ENCODE measurements at places on chromosomes 12 and 14. TPM values are rescaled to one million over a fixed set of nuclear protein-coding genes. Genes with fewer than 3 reads are reported as not detected.

Gene CIT
- total RNA-seq, result 1.7 TPM

Gene CBLN3
- total RNA-seq, result 0.79 TPM

Gene TAS2R50
- 0.89 TPM for total RNA-seq

Gene FGF23
- total RNA-seq, result not detected

Gene ITFG2
- 9.3 TPM for total RNA-seq

DNA sequence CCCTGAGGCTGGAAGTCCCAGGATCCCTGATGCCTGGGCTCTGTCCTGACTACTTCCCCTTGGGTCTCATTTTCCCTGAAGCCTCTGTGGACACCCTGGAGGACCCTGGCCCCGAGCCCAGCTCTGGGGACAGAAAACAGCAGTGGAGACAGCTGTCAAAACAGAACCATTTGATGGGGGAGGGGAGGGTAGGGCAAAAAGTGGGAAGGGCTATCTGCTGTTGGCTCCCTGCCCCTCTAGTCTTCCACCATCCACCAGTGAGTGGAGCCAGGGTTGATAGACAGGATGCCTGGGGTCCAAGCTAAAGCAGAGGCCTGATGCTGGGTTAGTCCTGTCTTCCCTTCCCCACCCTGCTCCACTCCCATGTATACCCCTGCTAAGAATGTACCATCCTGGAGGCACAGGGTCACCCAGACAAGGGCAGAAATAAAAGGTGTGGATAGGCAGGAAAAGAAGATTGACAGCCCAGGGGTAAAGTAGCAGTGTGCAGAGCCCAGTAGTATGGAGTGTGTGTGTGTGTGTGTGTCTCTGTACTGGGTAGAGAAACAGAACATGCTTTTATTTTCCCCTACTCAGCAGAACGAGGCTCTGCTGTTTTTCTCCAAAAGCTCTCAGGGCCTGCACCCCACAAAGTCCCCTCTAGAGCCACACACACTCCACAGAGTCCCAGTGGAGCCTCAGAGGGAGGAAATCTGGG, 9.8 kb downstream of the ZNF385A start:
- H3K27me3 ChIP-seq, result no peaks in the 10 kb centered on the region
- H3K36me3 ChIP-seq, result no peaks in the 10 kb centered on the region
- H3K4me1 ChIP-seq, result peaks cover 5% of the 10 kb centered on the region
- no peak for DNase-seq
- no peak overlapping the region for H3K4me3 ChIP-seq
- H3K27ac ChIP-seq, result no peak overlapping the region

DNA sequence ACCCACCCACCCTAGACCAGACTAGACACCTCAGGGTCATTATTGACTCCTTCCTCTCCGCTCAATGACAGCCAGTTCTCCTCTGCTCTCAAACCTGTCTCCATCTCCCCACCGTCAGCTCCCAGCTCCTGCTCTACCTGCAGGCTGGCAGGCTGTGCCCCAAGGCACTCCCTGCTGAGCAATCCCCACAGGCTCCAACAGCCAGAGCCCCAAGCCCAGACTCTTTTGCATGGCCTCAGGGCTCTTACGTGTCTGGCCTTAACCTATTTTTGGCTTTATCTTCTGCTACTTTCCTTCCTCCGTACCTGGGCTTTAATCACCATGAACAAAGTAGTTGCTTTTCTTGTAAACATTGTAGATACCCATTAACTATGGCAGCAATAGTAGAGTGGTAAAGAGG, 162.9 kb upstream of the PRMT8 start:
- DNase-seq, result no peak
- no peak overlapping the region for H3K4me3 ChIP-seq
- H3K27ac ChIP-seq, result no peak overlapping the region
- H3K36me3 ChIP-seq, result no peaks in the 10 kb centered on the region

DNA sequence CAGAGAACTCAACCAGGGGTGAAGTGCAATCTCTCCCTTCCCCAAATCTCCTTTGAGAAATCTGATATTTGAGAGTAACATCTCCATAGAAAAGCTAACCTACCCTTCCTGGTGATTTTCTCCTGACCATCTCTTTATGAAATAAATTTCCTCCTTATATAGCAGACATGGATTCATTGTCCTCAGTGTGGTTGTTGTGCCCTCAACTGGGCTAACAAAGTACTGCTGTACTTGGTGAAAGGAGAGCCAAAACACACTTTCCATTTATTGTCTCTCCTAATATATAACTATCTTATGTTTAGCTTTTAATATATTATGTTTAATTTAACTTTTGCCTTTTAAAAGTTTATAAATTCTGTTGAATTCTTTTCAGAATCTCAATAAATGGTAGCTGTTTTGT, 65.1 kb upstream of the SLCO1B1 start:
- no peaks in the 10 kb centered on the region for H3K27me3 ChIP-seq
- H3K4me1 ChIP-seq, result no peaks in the 10 kb centered on the region
- no peaks in the 10 kb centered on the region for H3K36me3 ChIP-seq
- H3K27ac ChIP-seq, result no peak overlapping the region

- no peaks in the 10 kb centered on the region for H3K27me3 ChIP-seq
- no peaks in the 10 kb centered on the region for H3K36me3 ChIP-seq
- DNase-seq, result no peak
Measured at GRCh38 chr14:52370406-52370935, 56.4 kb downstream of the PTGER2 start.

DNA sequence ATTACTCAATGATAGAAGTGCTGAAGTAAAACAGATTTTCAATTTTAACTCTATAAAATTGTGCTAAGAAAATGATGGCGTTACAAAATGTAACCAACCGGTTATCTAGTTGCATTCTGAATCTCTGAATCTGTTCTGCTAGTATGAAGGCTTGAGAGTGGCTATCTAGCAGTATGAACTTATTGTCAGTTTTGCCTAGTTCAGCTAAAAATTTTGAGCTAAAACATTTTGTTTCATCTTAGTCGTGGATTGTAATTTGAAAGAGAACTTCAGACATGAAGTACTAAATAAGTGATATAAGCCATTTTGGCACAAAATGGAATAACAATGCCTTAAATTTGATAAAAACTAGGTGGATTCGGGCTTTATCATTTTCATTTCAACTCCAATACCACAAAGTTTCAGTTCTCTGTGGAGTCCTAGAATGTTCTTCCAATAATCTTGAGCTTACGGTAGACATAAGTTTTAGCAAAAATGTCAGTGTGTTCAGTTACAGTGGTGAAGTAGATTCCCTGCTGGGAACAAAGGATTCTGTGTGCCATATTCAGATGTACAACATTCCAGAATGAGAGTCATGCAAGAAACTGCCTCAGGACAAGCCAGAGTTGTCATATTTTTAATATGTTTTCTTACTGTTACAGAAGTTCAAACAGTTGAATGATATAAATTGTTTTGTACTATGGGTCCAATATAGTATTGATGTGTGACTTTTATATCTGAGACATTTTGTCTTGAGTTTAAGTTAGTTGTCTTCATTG, 28.1 kb downstream of the ATP6V1D start:
- no peak overlapping the region for H3K27ac ChIP-seq
- H3K36me3 ChIP-seq, result no peaks in the 10 kb centered on the region
- no peak overlapping the region for H3K4me3 ChIP-seq
- no peak for DNase-seq

DNA sequence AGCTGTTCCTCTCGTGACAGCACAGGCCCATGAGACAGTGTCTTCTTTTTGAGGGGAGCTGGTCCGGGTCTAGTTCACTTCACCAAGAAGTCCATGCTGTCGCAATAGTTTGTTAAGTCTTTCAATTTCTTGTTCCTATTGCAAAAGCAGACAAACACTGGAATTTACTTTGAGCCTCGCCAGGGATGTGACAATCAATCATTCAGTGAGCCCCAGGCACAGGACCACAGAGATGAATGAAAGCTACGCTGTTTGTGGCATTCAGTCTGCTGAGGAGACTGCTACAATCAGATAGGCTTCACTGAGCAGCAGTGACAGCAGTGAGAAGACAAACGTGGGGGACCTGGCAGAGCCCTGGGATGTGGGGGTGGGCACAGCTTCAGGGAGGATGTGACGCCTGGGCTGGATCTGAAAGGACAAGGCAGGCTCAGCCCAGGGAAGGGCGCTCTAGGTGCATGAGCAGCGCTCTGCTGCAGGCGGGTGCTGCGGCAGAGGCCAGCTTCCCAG, 35.5 kb downstream of the TCTN1 start:
- H3K36me3 ChIP-seq, result no peaks in the 10 kb centered on the region
- H3K4me1 ChIP-seq, result no peaks in the 10 kb centered on the region
- no peak overlapping the region for H3K4me3 ChIP-seq
- no peak for DNase-seq

DNA sequence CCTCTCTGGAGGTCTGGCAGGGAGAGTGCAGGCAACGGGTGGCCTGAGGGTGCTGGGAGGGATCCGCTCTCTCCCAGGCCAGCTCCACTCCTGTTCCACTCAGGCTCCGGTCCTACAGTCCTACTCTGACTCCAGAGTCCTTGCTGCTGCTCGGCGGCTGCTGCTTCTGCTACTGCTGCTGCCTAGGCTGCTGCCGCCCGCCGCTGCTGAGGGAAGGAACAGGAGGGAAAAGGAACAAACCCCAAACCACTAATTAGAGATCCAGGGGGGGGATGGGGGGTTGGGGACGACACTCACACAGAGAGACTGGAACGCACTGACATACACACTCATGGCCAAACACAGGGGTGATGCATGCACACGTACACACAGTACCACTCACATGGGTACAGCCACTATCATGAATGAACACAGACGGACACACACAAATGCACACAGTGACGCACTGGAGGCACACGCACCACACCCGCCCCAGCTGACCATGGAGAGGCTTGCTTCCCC, at the start of gene SP7:
Gene SP7 (minus strand): TSS at position 174 of the 501 bp plus-strand sequence. CDS start 708 bp downstream, outside the sequence.
- no peaks in the 10 kb centered on the region for H3K4me1 ChIP-seq
- no peak within 1 kb of the TSS for H3K4me3 ChIP-seq
- DNase-seq, result no peak
- H3K27me3 ChIP-seq, result no peaks in the 10 kb centered on the region
- H3K27ac ChIP-seq, result no peak within 1 kb of the TSS

DNA sequence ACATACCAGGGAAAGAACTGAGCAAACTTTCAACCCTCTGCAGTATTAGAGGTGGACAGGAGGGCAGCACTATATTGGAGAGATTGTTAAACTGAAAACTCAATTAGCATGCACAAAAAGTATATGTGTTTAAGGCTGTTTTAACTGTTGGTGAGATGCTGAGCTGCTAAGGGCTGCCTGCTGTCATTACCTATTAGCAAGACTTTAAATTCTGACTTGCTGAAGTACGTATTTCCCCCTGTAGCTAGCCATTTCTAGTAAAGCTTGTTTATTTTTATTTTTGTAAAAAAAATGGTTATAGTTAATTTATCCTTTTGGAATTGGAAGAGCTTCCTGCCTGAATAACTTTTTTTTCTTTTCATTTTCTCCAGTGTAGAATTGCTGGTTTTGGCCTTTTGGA, 92.2 kb downstream of the CACNA1C start:
- H3K36me3 ChIP-seq, result no peaks in the 10 kb centered on the region
- H3K4me1 ChIP-seq, result no peaks in the 10 kb centered on the region
- DNase-seq, result no peak
- H3K27ac ChIP-seq, result no peak overlapping the region
- H3K4me3 ChIP-seq, result no peak overlapping the region
- H3K27me3 ChIP-seq, result no peaks in the 10 kb centered on the region

GRCh38 chr14:99212646-99213045, 59.4 kb downstream of the BCL11B start:
- no peak overlapping the region for H3K4me3 ChIP-seq
- no peak overlapping the region for H3K27ac ChIP-seq
- no peaks in the 10 kb centered on the region for H3K27me3 ChIP-seq
- H3K36me3 ChIP-seq, result no peaks in the 10 kb centered on the region

DNA sequence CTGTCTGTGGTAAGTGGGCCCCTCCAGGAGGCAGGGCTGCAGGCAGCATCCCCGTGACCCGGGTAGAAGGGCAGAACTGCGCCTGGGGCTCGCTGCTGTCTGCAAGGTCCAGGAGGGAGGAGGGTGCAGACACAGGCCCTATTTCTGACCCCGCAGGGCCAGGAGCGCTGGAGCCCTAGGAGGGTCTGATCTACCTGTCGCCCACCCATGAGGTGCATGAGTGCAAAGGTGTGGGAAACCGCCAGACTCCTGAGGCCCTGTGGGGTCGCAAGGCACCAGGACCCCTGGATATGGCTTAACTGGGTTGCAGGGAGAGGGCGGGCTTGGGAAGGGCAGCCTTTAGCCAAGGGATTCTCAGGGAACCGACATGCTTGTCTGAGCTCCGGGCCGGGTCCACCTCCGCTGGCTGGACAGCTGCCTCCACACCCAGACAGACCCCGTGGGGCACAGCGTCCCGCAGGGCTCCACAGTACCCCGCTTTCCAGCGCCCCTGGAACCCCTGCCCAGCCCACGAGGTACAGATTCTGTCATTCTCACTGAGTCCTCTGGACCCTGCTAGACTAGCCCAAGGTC, 72.9 kb upstream of the TSPAN11 start:
- no peak for DNase-seq
- H3K4me3 ChIP-seq, result no peak overlapping the region
- H3K36me3 ChIP-seq, result no peaks in the 10 kb centered on the region
- no peak overlapping the region for H3K27ac ChIP-seq
- H3K27me3 ChIP-seq, result no peaks in the 10 kb centered on the region

GRCh38 chr14:64671591-64671990, 32.6 kb upstream of the PLEKHG3 start:
- H3K27me3 ChIP-seq, result no peaks in the 10 kb centered on the region
- H3K36me3 ChIP-seq, result no peaks in the 10 kb centered on the region
- no peak for DNase-seq
- H3K4me3 ChIP-seq, result no peak overlapping the region
- no peaks in the 10 kb centered on the region for H3K4me1 ChIP-seq

GRCh38 chr12:9327320-9327719, 119.1 kb upstream of the PZP start:
- H3K4me1 ChIP-seq, result no peaks in the 10 kb centered on the region
- H3K36me3 ChIP-seq, result no peaks in the 10 kb centered on the region
- H3K27ac ChIP-seq, result no peak overlapping the region

- H3K4me1 ChIP-seq, result peaks cover 20% of the 10 kb centered on the region
- H3K4me3 ChIP-seq, result peak overlapping the region; percentile 96
- peak overlapping the region; percentile 82 for H3K27ac ChIP-seq
- peaks cover 1% of the 10 kb centered on the region for H3K36me3 ChIP-seq
- DNase-seq, result no peak
- no peaks in the 10 kb centered on the region for H3K27me3 ChIP-seq
Measured at GRCh38 chr12:7190268-7191055, 976 bp downstream of the PEX5 start.

DNA sequence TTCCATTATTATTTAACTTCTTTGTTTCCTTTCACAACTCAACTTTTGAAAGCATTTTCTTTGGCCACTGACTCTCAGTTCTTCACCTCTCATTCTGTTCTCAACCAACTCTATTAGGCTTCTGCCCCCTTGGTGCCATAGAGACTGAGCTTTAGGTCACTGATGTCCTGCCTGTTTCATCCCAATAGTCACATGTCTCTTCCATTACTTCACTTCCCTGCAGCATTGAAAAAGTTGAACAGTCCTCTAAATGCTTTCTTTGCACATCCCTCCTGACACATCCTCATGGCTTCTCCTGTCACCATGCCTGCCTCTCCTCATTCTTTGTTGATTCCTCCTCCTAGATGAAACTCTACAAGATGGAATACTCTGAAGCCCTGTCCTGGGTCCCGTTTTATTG, 2.7 kb downstream of the CLEC12A start:
- no peak overlapping the region for H3K4me3 ChIP-seq
- H3K27me3 ChIP-seq, result no peaks in the 10 kb centered on the region
- no peak overlapping the region for H3K27ac ChIP-seq
- H3K4me1 ChIP-seq, result no peaks in the 10 kb centered on the region
- DNase-seq, result no peak

- no peak overlapping the region for H3K4me3 ChIP-seq
- no peak overlapping the region for H3K27ac ChIP-seq
- DNase-seq, result no peak
- no peaks in the 10 kb centered on the region for H3K4me1 ChIP-seq
- H3K27me3 ChIP-seq, result no peaks in the 10 kb centered on the region
- no peaks in the 10 kb centered on the region for H3K36me3 ChIP-seq
Measured at GRCh38 chr14:50602035-50602434, 42.1 kb downstream of the ATL1 start.

- peak overlapping the region; percentile 88 for H3K27ac ChIP-seq
- no peak overlapping the region for H3K4me3 ChIP-seq
- no peaks in the 10 kb centered on the region for H3K27me3 ChIP-seq
- DNase-seq, result peak; percentile 75
- H3K4me1 ChIP-seq, result peaks cover 6% of the 10 kb centered on the region
Measured at GRCh38 chr14:31059152-31059924, 33.2 kb upstream of the STRN3 start.
